ENCODE measurements at places on chromosomes 12 and 14.

DNA sequence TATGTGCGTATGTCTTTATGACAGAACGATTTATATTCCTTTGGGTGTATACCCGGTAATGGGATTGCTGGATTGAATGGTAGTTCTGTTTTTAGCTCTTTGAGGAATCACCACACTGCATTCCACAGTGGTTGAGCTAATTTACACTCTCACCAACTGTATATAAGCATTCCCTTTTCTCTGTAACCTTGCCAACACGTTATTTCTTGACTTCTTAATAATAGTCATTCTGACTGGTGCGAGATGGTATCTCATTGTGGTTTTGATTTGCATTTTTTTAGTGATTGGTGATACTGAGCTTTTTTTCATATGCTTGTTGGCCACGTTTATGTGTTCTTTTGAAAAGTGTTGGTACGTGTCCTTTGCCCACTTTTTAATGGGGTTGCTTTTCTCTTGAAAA is 49.7 kb downstream of the FRS2 start:
- no peak for DNase-seq

- peak; percentile 87 for DNase-seq
Measured at GRCh38 chr12:54005853-54006558, 2.8 kb upstream of the HOXC8 start.

DNA sequence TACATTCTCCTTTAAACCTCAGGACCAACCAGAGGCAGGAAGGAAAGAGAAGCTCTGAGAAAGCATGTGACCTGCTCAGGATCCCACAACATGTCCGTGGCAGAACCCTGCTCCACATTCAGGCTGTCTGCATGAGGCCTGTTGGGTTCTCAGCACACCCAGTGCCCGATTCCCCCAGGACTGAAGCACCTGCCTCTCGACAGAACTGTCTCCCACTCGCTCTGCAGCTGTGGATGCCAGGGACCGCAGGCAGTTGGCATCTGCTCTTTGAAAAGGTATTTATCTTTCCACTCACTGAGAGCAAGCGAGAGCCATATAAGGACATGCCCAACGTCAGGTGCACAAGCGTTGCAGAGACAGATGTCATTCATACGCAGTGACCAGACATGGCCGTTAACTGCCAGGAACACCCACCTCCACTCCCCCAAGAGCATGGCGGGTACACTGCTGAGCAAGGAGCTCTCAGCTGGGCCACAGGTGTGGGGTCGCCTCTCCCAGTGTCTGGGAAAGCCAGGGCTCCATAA is 18.9 kb downstream of the PITPNM2 start:
- no peak for DNase-seq

GRCh38 chr12:30437044-30437443 is 258.6 kb downstream of the IPO8 start:
- DNase-seq = no peak

DNA sequence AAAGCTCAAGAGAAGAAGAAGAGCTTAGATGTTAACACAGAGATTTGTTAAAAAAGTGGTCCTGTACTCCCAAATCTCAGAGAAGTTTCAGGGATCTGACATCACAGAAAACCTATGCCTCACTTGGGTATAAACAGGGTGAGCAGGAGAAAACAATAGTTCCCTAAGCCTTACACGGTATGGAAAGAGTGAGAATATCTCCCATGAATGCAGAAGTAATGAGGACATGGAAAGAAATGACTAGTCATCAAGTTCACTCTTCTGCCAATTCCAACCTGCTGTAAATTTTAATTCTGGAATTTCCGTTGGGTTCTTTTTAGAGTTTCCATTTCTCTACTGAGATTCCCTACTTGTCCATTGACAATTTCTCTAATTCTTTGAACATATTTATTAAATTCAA is 6.2 kb upstream of the PTGER2 start:
- no peak for DNase-seq

DNA sequence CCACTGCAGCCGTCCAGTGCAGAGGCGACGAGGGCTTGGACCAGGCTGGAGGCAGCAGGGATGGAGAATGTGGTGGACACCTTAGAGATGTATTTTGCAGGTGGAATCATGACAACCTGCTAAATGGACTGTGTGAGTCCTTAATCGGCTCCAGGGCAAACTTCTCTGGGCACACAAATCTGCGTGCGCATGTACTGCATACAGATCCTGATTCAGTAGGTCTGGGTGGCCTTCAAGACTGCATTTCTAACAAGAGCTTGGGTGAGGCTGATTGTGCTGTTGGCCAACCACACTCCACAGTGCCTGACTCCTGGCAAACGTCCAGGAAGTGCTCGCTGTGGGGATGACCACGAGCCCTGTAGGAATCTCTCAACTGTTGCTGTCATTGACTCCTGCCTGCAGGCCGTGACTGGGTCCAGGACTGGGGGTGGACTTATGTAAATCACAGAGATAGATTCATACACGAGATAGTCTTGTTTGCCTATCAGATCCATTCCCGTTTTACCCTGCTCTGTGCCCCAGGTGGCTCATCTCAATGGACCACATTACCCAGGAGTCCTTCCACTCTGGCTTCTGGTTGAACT is 27.2 kb downstream of the JDP2 start:
- peak; percentile 62 for DNase-seq

- DNase-seq = no peak
Measured at GRCh38 chr12:132117558-132117875, 26.6 kb downstream of the DDX51 start.

GRCh38 chr12:120110550-120111501 is 5.7 kb downstream of the RAB35 start:
- DNase-seq = no peak

DNA sequence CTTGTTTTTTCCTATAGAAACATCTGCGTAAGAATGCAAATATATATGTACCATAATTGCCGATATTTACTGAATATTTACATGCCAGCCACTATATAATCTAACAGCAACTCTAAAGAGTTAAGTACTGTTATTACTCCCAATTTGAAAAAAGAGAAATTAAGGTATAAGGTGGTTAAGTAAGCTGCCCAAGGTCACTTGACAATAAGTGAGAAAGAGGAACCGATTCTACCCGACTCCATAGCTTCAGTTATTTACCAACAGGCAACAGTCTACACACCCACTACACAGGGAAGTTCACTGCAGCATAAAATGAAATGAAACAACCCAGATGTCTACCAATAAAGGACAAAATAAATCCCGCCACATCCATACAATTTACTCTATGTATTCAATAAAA is 1.1 kb downstream of the MIS18BP1 start:
- DNase-seq = no peak
